Cortex of kidney (tissue), 1 donor: ENCODE measurements at places on chromosomes 1 and 21.

GRCh38 chr1:111471012-111471411, 2.8 kb upstream of the C1orf162 start:
- no peak for DNase-seq

DNA sequence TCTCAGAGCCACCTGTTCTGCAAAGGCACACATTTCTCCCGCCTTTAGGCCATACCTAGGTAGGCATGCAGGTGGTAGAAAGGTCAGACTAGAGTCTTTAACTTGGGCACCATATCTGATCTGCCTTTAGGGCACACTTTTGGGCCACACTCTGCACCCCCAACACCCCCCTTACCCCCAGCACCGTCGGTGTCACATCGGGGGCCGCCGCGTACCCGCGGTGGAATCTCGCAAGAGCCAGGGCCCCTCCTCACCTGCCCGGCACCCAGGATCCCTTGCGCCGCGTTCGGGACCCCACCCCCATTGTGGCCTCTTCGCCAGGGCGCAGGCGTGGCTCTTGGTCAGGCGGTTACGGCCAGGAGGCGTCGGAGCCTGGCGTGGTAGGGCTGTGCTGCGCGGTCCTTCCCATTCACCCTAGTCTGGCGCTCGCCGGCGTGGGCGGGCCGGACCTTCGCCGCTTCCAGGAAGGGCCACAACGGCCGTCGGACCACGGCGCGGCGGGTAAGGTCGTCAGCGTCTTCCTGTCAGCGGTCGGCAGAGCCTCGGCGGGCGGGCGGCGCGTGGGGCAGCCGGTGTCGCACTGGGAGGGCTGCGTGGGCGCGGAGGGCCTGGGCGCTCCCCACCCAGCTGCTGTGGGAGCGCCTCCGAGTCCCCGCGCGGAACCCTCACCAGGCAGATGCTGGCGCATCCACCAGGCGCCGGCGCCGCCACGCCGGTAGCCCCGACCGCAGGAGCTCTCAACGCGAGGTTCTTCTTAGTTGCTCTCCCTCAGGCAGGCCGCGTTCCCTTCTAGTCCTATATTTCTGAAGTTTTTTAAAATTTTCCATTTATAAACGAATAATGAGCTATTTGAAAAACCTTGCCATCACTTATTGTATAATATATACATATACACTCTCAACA, at the start of gene DNAH14:
Gene DNAH14 (plus strand): TSS at position 341 of the 903 bp plus-strand sequence. CDS start 23,028 bp downstream, outside the sequence.
- DNase-seq = no peak

- no peak for DNase-seq
Observed at GRCh38 chr1:77762072-77762476, 2.4 kb upstream of the USP33 start.

DNA sequence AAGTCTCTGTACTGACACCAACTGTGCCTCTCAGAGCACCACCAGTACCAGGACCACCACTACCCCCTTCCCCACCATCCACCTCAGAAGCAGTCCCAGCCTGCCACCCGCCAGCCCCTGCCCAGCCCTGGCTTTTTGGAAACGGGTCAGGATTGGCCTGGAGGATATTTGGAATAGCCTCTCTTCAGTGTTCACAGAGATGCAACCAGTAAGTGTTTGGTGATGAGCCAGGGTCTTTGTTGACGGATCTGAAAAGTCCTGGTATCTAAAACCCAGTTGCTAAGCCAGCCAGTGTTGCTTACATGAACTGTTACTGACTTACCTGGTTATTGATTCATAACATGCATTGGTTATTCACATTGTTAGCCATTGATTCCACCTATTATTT, 1.1 kb downstream of the C1orf56 start:
- no peak for DNase-seq
